ENCODE measurements at places on chromosomes 3 and 15.

DNA sequence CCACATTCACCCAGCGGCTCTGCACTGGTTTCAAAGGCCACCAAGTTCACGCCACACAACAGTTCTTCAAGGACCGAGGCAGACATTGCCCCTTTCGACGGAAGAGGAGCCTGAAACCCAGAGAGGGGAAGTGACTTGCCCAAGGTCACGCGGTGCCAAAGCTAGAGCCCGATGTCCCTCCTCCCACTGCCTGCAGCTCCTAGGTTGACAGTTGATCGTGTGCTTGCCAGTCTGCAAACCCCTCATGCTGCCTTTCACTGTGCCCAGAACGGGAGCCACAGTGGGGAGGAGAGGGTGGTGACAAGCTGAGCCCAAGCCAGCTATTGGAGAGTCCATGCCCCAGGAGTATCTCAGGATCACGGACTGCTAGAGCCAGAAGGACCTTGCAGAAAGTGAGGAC, 230.9 kb downstream of the XXYLT1 start:
- no peak for DNase-seq

- DNase-seq = no peak
Observed at GRCh38 chr15:91043202-91043874, 20.9 kb upstream of the VPS33B start.

- DNase-seq = no peak
Observed at GRCh38 chr3:190121383-190121782, 686 bp upstream of the P3H2 start.

DNA sequence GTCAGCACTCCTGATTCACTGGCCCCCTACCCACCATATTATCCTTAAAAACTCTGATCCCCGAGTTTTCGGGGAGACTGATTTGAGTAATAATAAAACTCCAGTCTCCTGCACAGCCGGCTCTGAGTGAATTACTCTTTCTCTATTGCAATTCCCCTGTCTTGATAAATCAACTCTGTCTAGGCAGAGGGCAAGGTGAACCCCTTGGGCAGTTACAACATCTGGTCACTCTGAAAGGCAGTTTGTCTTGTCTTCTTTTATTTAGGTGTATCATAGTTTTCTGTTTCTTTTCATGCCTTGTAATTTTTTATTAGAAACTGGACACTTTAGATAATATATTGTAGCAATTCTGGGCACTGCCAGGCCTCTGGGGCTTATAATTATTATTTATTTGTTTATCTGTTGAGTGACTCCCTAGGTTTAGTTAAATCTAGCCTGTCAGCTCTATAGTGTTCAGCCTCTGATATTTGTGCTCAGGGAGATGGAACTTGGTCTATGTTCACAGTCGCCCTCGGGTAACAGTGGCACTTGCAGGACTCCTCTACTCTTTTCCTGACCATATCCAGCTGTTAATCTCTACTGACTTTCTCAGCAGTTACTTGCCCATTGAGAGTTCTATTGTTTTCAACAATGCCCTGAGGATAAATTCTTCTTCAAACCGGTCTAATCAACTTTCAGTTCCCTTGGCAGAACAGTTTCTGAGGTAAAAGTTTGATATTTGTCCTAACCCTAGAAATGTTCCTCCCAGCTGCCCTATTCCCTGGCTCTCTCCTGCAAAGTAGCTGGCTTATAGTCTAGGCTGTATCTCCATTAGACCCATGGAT, 15.5 kb upstream of the PLAAT1 start:
- no peak for DNase-seq

DNA sequence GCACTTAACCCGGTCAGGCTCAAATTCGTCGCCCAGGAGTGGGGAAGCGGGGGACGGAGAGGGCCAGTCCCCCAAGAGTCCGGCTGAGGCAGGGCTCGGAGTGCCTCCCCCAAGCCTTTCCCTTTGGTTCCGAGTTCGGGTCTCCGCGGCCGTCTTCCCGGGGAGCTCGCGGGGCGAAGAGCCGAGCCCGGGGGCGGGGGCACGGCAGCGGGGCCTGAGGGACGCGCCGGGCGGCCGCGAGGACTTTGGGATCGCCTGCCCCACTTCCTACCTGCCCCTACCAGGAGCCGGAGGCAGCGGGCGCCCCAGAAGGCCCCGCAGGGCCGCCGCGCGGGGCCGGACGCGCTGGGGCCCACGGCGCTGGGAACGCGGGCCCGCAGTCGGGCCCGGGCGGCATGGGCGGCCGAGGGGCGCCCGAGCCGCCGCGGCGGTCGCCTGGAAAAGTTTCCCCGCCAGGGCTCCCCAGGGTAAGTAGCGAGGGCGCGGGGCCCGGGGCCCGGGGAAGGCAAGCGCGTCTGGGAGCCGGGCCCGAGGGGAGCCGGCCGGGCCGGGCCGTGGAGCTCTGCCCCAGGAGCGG, 2.8 kb downstream of the FURIN start:
- no peak for DNase-seq

DNA sequence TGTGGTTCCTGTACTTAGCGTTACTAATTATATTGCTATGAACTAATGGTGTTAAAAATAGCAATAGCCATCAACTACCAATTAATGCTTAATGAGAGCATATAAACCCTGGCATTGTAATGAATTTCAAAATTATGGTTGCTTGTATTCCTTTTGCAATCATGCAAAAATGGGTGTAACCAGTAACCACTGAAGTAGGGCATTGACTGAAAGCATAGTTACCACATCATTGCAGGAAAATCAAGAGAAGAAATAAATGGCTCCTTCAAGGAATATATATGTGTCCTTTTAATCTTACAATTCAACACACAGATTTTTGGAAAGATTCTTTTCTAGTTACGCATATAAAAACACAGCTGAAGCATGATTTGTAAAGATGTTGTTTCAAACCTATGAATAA, 328.3 kb upstream of the AGTR1 start:
- DNase-seq = no peak

GRCh38 chr3:149752788-149753136, 473 bp upstream of the COMMD2 start:
- DNase-seq = no peak

DNA sequence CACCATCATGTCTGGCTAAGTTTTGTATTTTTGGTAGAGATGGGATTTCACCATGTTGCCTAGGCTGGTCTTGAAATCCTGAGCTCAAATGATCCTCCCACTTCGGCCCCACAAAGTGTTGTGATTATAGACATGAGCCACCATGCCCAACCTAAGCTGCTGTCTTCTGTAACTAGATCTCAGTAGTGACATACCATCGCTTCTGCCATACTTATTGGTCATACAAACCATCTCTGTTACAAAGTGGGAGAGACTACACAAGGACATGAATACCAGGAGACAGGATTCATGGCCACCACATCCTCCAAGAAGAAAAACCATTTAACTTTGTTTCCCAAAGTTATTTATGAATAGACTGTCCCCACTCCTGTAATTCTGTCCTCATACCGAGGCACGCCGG, 81.3 kb downstream of the SMAD6 start:
- DNase-seq = no peak

GRCh38 chr3:110473405-110473804, 598.2 kb upstream of the NECTIN3 start:
- no peak for DNase-seq

Measured in central memory CD4-positive, alpha-beta T cell (primary cell).